Stimulated activated CD8-positive, alpha-beta memory T cell treated with anti-CD3 and anti-CD28 coated beads, Interleukin-4, amount 100 ng/mL, for 4 hours (primary cell): ENCODE measurements at places on chromosomes 3 and 15.

DNA sequence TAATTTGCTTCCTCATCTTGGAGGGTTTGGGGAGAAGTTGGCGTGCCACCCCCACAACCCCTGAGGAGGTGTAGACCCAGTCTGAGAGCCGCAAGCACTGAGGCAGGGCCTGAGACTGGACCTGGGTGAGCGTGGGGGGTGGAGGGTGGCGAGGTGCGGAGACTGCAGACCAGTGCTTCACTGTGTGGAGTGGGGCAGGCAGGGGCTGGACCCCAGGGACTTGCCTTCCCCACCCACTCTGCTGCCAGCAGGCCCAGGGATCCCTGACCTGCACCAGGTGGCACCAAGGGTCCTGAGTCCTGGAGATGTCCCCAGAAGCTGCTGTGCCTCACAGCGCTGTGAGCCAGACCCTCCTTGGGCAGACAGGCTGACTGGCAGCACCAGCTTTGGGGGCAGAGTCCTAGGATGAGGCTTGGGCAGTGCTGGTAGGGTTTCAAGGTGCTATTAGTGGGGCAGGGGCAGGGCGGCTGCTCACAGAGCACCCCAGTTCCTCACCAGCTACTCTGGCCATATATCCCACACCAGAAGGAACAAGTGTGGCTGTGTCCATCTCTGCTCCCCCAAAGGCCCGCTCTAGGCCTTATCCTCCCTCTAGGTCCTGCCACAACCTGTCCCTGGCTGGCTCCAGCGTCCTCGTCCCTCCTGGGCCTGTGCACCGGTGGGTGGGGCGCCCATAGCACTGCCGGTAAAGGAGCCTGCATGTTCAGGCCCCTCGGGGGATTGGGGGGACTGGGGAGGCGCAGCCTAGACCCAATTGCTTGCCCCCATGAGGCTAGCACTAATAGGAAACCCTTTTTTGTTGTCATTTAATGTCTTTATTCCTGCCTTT lies 11.8 kb downstream of the ZBTB47 start:
- DNase-seq, result no peak

DNA sequence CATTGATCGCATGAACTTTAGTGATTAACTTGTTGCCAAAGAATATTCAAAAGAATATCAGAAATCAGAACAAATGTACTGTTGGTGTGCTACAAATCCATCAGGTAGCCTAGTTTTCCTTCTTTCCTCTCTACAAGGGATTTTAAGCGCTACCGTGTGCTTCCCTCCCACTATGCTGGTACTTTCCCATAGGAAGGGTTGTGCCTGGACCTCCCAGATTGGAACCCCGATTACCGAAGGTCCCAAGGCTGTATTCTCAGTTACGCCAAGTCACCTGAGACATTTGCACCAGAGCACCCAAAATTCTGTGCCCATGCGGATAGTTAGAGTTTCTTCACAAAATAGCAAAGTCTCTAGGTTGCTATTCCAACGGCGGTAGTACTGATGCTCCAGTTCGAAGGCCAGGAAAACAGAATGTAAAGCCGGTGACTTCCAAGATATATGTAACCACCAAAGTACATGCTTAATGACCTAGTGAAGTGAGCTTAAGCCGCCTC lies 23.4 kb upstream of the GATM start:
- no peak for DNase-seq

- no peak for DNase-seq
Observed at GRCh38 chr3:156298938-156299337, 178.6 kb downstream of the KCNAB1 start.

GRCh38 chr3:26715431-26715830 lies 92.9 kb downstream of the LRRC3B start:
- no peak for DNase-seq

- DNase-seq, result no peak
Observed at GRCh38 chr3:185760550-185760949, 64.3 kb downstream of the IGF2BP2 start.
